ENCODE measurements at places on chromosomes 5 and 9. TPM values are rescaled to one million over a fixed set of nuclear protein-coding genes. Genes with fewer than 3 reads are reported as not detected.
A peak's percentile ranks its signal among the peaks of the same experiment; 100 is the strongest.

Gene XRCC4
- total RNA-seq: 42.9 TPM

Gene ZNF300
- 9.4 TPM for total RNA-seq

Gene WDR70
- 39.4 TPM for total RNA-seq

Gene MYOT
- not detected for total RNA-seq

- DNase-seq: peak; percentile 11
Measured at GRCh38 chr9:13810510-13810909, 503.4 kb downstream of the NFIB start.

DNA sequence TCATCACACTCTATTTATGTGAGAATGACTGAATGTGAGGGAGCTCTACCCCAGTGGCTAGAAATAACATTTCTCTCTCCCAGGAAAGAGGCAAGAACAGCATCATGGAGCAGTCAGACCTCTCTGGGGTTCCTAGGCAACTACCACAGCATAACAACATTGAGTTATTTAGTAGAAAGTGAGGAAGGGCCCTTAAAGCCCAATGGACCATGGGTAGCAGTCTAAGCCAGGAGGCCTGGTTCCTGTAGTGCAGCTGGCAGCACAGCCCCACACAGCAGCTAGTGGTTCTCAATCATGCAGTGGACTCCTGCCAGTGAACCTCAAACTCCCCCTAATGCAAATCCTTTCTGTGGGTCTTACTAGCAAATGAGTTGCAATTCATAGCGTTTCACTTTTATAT lies 55.3 kb downstream of the SPEF2 start:
- no peak for DNase-seq

- no peak for DNase-seq
Measured at GRCh38 chr5:31884896-31885295, 246.0 kb downstream of the PDZD2 start.

DNA sequence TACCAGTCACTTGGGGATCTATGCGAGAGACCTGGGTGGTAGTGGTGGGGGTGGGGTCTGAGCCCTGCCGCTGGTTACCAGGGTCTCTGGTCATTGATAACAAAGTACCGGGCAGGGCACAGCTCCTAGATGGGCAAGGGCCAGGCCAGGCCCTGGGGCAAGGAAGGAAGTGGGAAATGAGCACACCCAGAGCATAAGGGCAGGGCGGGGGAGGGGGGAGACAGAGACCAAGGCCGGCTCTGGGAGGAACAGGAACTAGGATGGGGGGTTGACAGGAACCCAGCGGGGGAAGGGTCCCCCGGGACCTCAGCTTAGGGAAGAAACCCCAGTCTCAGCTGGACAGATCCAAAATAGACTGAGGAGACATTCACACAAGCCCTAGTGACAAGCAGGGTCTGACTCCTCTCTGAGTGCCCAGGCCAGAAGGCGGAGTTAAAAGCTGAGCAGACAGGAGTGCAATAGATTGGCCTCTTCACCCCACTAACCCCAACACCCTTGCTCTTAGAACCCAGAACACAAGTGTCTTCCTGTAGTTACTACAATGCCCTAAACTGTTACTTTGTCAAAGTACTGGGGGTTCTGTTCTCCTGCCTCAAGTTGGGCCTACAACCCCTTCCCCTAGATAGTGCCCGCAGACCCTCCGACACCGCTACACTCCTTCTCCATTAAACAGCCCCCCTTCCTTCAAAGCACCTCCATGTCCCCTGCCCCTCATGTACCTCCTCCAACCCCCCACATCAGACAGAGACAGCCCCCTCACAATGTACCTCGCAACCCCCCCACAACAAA lies 628 bp downstream of the ATOSB start:
- peak; percentile 54 for DNase-seq

DNA sequence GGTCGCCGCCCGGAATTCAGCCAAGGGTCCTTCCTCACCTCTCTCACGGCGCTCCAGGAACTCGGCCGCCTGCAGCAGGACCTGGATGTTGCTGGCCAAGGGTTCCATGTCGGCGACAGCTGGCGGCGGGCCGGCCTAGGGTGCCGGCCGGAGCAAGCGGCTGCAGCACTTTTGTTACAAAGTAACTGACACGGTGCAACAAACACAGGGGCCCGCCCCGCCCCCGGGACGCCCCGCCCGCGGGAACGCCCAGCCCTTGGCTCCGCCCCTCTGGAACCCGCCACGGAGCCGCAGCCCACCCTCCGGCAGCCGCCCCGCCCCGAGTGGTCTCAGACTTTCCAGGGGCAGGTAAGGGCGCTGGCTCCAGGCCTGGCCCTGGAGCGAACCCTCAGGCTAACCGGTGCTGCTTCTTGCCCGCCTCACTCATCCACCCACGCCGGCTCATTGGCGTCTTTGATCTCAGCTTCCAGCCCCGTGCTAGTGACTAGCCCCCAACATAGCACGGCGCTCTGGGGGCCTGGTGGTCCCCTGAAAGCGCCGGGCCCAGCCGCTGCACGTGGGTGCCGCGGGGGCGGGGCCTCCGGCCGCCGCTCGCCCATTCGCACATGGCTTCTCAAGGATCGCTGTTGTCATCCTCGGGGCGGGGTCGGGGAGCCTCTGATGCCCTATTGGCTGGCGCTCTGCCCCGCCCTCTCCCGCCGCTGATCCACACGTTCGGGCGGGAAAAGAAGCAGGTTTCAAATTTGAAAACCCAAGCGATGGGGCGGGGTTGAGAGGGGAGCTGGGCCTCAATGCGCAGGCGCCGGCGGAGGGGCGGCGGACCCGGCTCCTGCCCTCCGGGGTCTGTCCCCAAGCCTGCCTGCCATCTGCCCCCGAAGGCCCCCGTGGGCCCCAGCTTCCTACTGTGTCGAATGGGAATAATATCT lies at the start of gene MXD3:
Gene MXD3, minus strand, starts transcription at position 176 of the 926 bp plus-strand sequence. Its CDS starts 68 bp downstream, at position 108.
- DNase-seq: peak; percentile 99

- no peak for DNase-seq
Measured at GRCh38 chr5:130002183-130002582, 97.9 kb downstream of the CHSY3 start.

GRCh38 chr5:68730220-68730978 lies 363.4 kb upstream of the SLC30A5 start:
- DNase-seq: peak; percentile 76

GRCh38 chr5:178120607-178121357 lies 7.5 kb downstream of the N4BP3 start:
- DNase-seq: peak; percentile 91

DNA sequence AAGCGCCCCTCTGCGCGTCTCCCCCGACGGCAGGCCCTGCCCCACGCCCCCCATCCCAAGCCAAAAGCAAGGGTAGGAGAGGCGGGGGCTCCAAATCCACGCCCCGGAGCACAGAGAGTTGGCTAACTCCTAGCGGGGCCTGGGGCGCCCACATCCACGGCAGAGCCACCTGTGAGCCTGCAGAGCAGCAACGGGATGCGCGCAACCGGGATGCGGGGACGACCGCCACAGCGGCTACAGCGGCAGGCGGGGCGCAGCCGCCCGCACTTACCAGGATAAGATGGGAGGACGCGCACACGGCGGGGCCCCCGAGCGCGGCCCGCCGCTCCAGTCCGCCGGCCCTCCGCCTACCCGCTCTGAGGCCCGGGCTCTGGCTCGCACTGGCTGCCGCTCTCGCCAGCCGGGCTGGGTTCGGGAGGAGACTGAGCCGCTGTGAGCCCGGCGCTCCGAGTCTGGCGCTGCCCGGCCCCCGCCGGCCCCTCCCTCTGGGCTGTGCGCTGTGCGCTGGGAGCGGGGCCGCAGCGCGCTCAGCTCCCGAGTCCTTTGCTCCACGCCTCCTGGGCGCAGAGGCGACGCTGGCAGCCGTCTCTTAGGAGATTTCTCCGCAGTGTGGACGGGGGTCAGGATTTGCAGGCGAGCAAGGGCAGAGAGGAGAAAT lies at the start of gene SLC24A2:
Gene SLC24A2, minus strand, starts transcription at position 424 of the 658 bp plus-strand sequence.
- DNase-seq: no peak

- DNase-seq: no peak
Measured at GRCh38 chr5:138482638-138483037, 17.4 kb downstream of the EGR1 start.

DNA sequence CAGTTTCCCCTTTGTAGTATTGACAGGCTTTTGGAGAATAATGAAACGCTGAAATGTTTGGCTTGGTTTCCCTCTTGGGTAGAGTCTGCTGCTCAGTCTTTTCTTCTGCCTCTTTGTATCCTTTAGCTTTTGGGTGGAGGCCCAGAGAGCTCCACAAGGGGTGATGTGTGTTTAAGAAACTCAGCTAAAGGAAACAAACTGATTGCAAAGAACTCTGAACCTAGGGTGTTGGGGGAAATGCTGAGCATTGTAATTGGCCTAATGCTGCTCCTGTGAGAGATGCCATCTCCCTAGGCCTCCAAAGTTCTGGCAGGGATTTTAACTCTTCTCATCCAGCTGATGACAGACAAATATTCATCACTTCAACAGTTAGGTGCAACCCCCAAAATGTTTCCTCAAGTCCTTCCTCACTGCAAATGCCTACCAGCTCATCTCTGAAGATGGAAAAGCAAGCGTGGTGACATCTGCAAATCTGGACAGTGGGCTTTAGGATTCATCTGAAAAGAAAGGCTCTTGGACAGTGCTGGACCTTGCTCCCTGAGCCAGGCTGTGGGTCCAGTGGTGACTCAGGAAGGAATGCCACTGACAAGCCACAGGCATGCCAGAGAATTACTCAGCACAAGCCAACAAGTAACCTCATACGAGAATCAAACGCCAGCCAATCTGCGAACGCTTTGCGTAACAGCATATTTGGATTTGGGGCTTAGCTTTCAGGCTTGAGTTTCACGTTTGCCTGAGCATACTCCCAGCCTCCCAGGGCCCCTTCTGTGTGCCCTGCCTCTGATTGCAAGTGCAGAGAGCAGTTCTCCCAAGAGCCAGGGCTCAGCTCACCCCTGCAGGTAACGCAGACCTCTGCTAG lies 30.5 kb upstream of the ZSWIM6 start:
- peak; percentile 98 for DNase-seq

DNA sequence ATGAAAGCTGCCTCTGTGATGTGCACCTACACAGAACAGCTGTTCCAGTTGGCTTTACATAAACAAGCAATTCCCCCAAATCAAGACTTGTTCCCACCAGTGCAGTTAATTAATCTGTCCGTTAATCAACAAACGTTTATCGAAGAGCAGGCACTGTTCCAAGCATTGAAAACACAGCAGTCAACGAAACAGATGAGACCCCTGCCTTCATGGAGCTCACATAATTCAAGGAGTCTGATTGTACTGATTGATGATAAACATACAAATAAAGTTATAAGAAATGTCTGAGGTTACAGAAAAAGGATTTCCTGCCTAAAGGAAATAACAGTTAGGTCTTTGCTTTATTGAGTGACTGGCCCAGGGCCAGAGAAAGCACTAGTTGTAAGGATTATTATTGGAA lies 26.2 kb upstream of the PCSK5 start:
- no peak for DNase-seq

- peak; percentile 65 for DNase-seq
Measured at GRCh38 chr9:121463026-121463807, 36.4 kb downstream of the GGTA1 start.

DNA sequence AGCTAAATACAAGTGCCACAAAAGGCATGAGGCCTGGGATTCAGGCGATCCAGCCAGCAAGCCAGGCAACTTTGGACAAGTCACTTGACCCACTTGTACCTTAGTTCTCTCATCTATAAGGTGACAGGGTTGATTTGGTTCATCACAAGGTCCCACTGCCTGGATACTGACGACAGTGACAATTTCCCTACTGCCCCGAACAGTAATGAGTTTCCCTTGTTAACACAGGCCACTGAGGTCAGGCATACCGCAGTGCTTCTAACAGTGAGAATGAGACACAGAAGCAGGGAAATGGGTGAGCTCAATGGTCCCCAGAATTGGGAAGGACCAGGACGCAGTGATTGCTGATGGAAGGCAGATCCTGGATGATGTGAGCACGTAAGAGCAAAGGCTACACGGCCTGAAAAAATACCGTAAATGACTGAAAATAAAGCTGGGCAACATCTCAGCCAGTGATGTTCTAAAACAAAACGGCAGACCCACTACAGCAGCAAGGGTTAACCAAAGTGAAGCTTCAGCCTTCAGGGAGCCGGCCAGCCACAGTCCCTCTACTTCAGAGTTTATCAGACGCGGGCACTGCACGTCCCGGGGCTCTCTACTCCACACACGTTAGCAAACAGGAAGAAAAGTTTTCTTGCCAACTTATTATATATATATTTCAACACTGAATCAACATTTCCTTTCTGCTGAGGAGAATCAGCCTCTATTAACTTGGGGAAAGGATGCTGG lies 846 bp downstream of the MGAT1 start:
- no peak for DNase-seq
